Stimulated activated CD8-positive, alpha-beta memory T cell treated with anti-CD3 and anti-CD28 coated beads, Interleukin-2, amount 100 ng/mL, for 48 hours (primary cell): ENCODE measurements at places on chromosomes 1 and 21.
A peak's percentile ranks its signal among the peaks of the same experiment; 100 is the strongest.

- DNase-seq: no peak
Observed at GRCh38 chr1:89994231-89994804, 592 bp upstream of the ZNF326 start.

- DNase-seq: no peak
Observed at GRCh38 chr1:67618285-67619018, 66.5 kb upstream of the GADD45A start.

DNA sequence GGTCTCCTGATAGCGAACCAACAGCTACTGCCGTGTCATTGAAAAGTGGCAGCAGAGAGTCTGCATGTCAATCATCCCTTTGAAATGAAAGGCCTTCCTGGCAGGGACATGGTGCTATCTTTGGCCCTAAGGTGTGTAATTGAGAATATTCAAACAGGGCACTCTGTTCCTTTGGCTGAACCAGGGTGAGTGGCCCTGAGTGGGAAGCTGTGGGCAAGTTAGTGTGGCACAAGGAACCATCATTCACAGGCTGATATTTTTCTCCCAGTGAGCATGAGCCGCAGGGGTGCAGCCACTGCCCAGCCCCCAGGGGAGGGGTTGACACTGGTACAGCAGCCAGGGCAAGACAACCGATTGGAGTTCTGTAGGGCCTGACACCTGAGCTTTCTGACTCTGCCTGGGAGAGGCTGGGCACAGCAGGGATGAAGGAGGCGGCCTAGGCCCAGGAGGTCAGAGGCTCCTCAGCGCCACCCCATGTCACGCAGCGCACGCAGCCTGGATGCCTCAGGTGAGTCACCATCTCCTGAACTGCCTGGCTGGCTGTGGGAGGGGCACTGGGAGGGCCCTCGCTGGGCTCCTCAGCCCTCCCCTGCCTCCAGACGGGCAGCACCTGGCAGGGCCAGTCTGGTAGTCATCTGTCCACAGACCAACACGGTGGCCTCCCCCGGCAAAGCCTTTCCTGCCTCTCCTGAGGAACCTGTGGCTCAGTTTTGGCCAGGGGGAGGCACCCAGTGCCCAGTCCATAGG, 13.2 kb downstream of the QSOX1 start:
- no peak for DNase-seq

DNA sequence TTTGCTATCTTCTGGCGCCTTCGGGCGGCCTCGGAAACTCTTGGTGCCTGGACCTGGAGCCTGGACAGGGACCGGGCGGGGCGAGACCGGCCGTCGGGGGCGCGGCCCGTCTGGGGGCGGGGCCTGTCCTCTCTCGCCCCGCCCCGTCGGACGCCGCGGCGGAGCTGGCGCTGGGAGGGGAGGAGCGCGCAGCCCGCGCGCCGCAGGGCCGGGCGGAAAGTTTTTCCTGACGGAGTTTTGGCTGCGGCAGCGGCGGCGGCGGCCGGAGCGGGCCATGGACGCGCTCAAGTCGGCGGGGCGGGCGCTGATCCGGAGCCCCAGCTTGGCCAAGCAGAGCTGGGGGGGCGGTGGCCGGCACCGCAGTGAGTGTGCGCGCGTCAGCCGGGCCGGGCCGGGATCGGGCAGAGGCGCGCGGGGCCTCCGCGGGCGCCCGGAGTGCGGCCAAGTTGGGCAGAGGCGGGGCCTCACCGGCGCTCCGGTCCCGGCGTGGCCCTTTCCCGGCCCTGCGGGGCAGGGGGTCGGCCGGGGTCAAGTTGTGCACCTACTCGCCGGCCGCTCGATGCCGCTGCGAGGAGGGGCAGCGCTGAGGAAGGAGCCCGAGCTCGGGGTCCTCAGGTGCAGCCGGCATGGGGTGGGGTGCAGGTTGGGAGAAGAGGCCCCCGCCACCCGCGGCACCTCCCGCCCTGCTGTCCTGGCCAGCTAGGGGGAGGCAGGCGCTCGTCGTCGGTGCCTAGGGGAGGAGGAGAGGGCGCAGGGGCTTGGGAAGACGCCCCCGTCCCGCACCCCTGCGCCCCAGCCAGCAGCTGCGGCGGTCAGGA, at the start of gene LDLRAP1:
LDLRAP1 (plus strand) TSS at position 182 of the 818 bp plus-strand sequence; CDS start at position 275, 93 bp downstream.
- DNase-seq: peak; percentile 58

DNA sequence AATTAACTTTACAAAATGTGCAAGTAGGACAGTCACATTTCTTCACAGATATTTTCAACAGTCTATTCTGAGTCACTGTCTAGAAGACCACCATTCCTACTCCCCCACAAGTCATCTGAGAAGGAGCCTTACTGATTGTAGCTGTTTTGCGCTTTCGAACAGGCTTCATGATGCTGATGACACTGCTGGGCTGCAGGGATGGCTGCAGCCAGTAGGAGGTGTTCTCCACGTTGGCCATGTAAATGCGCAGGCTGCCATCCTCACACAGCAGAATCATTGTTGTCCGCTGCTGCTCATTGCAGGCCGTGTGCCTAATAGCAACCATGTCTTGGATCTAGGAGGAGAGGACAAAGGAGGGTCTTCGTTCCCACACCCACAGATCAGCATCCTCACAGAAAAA, 56.9 kb downstream of the UBR4 start:
- DNase-seq: no peak

DNA sequence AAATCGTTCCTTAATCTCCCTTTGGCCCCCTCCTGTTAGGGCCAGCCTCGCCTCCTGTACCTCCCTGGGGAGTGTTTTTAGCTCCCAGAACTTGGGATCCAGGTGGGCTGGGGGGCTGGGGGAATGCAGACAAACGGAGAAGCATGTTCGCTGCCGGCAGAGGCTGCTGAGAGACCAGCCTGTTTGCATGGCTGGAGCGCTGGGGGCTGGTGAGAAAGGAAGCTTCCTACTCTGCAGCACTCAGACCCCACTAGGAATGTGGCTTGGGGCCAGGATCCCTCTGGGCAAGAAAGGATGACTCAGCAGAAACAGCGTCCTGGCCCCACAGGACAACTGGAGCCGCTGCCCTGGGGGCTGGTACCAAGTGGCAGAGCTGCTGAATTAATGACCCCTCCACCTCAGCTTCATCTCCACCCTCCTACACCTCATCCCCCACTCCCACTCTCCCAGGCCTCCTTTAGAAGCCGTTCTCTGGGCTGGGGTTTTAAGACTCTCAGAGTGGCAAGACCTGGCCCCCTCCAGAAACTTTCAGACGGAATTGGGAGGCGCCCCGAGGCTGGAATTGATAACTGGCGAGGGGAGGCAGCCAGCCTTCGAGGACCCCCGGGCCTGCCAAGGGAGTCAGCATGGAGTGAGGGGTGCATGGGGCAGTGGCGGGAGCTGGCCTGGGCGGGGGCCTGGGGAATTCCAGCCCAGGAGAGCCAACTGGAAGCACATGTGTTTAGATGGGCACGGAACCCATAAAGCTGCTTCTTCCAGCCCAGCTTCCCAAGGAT, 28.5 kb upstream of the EPS8L3 start:
- no peak for DNase-seq

DNA sequence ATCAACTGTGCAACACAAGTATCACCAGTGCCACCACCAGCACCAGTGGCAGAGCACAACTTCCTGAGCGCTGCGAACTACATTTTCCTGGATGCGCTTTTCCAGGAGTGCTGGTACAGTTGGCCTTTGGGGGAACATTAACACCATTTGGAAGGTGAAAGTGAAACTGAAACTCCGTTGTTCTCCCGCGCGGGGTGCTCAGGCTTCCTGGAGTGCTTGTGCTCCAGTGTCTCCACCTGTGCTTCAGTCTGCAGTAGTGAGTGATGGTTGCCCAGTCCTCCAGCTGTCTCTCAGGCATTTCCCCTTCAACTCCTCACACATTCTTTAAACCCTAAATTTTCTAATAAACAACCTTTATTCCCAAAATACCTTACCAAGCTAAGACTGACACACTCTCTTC, 187.8 kb downstream of the LRRIQ3 start:
- DNase-seq: no peak

DNA sequence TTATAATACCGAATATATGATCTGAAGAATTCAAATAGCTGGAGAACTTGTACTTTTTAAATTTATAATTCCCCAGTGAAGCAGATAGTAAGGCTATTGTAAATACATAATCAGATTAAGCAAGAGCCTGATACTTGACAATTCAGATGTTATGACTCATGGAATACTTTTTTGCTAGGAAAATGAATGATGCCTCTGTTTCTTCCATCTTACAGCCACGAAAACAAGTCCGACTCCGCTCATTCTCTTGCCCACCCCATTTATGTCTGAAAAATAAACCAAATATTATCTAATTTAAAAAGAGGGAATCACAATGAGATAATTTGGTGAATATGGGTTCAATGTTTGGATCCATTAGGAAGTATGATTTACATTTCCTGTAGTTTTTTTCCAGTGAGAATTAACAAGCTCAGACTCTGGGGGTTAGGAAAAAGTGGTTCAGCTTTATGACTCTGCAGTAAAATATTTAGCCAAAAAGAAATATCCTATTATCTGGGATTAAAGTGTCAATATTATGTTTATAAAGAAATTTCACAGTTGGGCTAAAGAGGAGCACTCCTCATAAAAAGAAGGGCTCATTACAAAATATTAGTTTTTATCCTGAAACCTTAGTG, 50.4 kb upstream of the DAB1 start:
- DNase-seq: no peak

- DNase-seq: no peak
Observed at GRCh38 chr1:185229981-185230380, 73.0 kb downstream of the SWT1 start.

DNA sequence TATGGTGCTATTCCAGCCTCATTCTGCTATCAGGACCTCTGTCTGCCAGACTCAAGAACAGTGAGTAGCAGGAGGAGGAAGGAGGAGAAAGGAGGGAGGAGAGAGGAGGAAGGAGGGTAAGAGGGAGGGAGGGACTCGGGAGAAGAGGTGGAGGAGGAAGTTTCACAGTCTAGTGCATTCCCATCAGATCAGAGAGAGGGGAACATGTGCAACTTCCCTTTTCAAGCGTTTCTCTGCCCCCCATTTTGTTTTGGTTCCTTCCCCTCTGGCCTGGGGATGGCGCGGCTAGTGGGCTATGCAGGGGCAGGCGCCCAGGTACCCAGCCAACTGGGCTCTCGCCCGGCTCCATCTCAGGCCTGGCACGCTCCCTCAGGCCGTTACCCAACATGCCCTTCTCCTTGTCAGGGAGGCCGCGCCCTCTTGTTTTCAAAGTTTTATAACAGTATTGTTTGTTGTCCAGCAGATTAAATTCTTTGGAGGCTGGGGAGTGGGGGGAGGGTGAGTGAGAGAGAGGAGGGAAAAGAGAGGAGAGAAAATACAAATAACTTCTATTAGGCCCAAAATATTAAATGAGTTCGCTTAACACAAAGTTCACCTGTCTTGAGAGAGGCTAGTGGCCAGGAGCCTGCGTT, 56.0 kb downstream of the CD46 start:
- DNase-seq: no peak

- DNase-seq: no peak
Observed at GRCh38 chr1:54975356-54976108, 4.9 kb upstream of the TMEM61 start.

DNA sequence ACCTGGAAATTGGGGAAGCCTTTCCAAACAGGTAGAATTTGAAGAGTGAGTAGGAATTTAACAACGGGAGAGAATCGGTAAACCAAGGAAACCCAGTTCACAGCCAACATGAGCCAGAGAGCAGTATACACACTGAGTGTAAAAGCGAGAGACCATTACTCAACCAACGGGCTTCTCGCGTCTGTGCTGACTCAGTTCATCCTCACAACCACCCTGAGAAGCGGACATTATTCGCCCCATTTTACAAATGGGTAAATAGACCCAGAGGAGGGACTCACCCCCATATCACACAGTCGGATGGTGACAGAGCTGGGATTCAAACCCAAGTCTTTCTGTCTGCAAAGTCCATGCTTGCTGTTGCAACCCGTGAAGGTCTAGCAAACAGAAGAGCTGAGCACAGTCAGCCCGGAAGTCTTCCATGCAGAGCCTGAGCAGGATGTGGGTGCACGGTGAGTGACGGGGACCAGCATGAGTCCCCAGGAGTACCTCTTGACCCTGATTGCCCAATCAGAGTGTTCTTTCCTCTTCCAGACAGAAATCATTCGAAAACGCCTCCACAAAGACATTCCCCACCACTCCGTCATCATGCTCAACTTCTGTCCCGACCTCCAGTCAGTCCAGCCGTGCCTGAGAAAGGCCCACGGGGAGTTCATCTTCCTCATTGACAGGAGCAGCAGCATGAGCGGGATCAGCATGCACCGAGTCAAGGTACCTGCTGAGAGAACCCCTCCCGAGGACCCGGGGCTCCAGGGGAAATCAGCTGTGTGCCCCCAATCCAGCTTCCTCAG, 32.3 kb downstream of the VWA5B1 start:
- no peak for DNase-seq

DNA sequence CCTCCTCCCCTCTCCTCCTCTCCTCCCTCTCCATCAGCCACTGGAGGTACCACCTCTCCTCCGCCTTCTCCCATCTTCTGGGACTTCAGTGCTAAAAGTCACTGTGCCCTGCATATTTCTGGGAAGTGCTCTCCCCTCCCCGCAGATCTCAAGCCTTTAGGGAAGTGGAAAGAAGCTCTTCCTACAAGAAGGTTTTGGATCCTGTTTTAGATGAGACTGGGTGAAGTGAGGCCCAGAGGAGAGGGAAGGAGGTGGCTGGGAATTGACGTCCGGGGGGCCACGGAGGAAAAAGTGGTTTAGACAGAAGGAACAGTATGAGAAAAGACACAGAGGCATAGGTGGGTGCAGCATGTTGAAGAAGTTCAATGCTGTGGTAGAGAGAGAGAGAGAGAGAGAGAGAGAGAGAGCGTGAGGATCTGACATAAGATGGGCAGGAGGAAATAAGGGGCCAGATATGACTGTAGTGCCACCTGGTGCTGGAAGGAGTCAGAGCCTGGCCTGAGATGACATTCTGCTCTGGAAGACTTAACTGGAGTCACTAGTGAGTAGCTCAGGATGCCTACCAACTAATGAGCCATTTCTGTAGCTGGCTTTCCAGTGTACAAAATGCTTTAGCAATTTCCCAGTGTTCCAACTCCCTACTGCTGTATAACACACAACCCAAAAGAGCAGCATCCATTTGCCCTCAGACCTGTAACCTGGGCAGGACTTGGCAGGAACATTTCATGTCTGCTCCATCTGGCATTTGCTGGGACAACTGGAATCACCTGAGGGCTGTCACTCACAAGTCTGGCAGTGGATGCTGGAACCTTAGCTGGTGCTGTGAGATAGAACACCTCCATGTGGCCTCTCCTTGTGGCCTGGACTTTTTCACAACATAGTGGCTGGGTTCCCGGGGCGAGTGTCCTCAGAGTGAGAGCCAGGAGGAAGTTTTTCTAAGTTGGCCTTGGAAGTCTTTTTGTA, 16.6 kb upstream of the ZSCAN20 start:
- DNase-seq: no peak

GRCh38 chr1:60245324-60245723, 171.8 kb upstream of the C1orf87 start:
- no peak for DNase-seq
